ENCODE measurements at places on chromosomes 5 and 9.

GRCh38 chr5:149439899-149440542 lies 60.9 kb upstream of the IL17B start:
- DNase-seq, result no peak

GRCh38 chr5:139181322-139181730 lies 16.8 kb downstream of the SIL1 start:
- DNase-seq, result peak; percentile 6

DNA sequence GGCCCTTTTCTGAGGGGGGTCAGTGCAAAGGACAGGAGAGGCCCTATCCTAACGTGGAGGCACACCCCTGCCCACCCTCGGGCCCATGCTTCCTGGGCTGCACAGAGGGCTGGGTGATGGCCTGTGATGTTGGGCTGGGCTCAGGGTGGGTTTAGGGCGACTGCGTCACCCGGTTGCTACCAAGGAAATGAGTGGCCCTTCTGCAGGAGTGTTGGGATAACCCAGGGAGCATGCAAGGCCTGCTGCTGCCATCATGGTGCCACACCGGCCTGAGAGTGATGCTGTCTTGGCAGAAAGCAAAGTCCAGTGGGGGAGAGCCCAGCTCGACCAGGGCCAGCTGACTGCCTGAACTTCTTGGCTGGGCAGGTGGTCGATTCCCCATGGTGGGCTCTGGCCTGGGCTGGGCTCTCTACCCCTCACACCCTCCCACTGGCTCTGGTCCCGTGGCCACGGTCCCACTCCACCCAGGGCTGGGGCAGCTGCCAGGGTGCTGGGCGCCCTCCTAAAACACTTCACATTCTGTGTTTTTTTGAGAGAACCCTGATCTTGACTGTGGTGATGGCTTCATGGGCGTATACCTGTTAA lies 21.5 kb upstream of the MRNIP start:
- no peak for DNase-seq

- no peak for DNase-seq
These were observed 141.1 kb downstream of the ESM1 start for GRCh38 chr5:54844266-54844665.

- no peak for DNase-seq
These were observed 183.9 kb upstream of the PPP1R26 start for GRCh38 chr9:135295551-135296300.

DNA sequence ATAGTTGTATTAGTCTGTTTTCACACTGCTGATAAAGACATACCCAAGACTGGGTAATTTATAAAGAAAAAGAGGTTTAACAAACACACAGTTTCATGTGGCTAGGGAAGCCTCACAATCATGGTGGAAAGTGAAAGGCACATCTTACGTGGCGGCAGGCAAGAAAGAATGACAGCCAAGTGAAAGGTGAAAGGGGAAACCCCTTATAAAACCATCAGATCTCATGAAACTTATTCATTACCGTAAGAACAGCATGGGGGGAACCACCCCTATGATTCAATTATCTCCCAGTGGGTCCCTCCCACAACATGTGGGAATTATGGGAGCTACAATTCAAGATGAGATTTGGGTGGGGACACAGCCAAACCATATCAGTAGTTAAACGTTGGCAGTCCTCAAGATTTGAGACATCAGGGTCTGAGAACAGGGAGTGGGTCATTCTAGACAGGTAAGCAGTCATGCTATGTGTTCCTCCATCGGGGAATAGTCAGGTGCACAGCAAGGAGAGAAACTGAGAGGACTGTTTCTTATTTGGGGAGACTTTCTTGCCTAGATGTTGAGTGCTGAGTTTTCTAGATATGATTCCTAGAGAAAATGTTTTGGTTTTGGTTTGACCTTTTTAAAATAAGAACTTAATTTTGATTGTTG lies 45.8 kb upstream of the ENTREP1 start:
- no peak for DNase-seq

GRCh38 chr5:103475629-103476240 lies 86.9 kb downstream of the NUDT12 start:
- peak; percentile 1 for DNase-seq

- DNase-seq, result no peak
These were observed 267.6 kb downstream of the KCTD16 start for GRCh38 chr5:144438237-144438636.

- DNase-seq, result no peak
These were observed 270.2 kb upstream of the BRINP1 start for GRCh38 chr9:119639287-119639955.

DNA sequence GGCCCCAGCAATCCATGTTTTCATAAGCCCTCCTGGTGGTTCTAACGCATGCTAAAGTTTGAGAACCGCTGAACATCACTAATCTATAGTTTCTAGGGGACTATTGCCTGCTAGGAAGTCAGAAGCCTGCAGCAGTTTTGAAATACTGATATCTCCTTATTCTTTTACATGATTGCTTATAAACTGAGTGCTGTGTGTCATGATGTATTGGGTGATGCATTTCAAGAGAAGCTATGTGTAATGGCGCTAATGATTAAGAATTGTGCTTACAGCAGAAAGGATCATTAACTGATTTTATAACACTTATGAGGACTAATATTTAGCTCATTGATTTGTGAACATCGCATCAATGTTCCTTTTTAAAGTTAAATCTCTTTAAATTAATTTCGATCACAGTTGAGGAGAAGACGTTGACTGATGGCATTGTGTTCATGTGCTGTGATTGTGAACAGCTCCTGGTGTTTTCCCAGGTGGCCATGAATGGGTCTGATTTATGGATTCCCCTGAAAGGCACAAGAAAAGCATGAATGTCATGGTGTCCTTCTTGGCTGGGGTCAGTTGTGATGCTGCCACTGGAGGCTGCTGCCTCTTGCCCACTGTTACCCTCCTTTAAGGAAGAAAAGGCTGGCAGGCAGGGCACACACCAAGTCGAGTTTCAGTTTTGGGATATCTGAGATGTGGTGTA lies 12.0 kb upstream of the DAP start:
- no peak for DNase-seq

DNA sequence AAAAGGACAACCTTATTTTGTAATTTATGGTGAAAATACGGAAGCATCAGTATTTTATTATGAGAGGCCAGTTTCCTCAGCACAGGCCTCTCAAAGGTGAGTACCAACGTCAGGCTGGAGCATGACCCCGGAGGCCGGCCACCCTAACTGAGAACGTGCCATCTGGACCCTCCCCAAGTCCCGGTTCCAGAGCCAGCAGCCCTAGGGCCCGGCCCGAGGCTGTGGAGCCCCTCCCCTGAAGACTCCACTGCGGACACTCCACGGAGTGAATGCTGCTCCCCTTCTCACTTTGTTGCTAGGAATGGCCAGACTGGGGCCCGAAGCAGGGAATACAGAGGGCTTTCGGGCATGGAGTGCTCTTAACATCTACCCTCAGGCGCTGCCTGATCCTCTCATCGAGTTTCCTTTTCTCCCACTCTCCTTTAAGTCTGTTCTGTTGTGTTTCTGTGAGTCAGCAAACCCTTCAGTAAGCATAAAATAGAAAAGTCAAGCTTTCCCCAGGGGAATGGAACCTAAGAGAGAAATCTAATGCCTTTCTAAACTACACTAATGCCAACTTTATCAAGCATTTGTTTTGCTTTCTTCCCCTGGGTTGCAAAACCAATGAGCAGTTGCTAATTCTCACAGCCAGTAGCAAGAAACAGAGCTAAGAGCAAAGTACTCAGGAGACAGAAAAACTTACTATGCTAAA lies 4.5 kb downstream of the BRD9 start:
- DNase-seq, result no peak

- no peak for DNase-seq
These were observed 528.9 kb upstream of the MEF2C start for GRCh38 chr5:89411891-89412290.

DNA sequence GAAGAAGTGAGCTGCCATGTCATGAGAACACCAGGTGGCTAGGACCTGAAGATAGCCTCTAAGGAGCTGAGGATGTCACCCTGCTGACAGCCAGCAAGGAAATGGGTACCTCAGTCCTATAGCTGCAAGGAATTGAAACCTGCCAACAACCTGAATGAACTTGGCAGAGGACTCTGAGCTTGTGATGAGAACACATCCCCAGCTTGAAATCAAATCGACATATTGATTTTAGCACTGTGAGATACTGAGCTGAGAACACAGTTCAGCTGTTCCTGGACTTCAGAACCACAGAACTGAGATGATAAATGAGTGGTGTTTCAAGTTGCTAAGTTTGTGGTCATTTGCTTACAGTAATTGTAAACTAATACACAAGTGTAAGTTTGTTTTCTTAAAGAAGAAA lies 5.5 kb upstream of the RASEF start:
- DNase-seq, result no peak

- DNase-seq, result peak; percentile 34
These were observed 16.9 kb downstream of the IL5 start for GRCh38 chr5:132526290-132526973.

GRCh38 chr5:1460054-1460682 lies 14.9 kb upstream of the SLC6A3 start:
- no peak for DNase-seq

GRCh38 chr5:91885291-91886265 lies 502.5 kb upstream of the ARRDC3 start:
- peak; percentile 22 for DNase-seq
